Activated naive CD8-positive, alpha-beta T cell treated with anti-CD3 and anti-CD28 coated beads, Interleukin-2, amount 50 U/mL, for 16 hours (primary cell): ENCODE measurements at places on chromosomes 2 and 18.

- DNase-seq: no peak
Measured at GRCh38 chr2:77087987-77088414, 434.2 kb downstream of the LRRTM4 start.

- DNase-seq: no peak
Measured at GRCh38 chr2:55112229-55113031, 62.2 kb upstream of the RTN4 start.

DNA sequence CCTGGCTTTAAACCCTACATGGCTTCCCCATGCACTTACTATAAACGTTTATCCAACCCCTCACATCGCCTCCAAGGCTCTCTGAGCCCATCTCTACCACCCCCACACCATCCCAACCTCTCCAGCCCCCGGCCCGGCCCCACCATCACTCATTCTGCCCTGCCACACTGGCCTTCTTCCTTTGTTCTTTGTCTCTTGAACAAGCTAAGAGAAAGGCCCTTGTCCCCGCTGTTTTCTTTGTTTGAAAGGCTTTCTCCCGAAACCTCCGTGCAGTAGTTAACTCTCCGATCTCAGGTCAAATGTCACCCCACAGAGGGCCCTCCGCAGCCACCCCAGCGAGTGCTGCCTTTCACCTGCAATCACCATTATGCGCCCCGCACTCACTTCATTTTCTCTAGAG is 100.4 kb downstream of the AFF3 start:
- DNase-seq: no peak

GRCh38 chr2:33810046-33810835 is 211.1 kb upstream of the FAM98A start:
- no peak for DNase-seq
